HFFc6 (cell line): ENCODE measurements at places on chromosomes 5 and 9.

DNA sequence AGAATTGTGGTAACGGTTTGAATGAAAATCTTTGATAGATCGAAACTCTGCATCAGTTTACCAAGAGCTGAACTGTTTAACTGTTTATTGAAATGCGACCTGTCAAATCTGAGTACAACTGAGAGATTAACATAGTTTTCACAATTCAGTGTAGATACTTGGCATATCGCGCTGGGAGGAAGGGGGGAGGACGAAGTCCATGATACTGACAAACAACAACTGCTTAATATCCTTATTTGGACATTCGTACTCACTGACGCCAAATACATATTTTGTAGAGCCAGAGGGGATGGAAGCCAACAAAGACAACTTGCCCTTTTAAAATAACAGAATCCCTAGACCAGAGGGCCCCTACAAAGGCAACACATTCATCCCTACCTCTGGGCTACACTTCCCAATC is 93.2 kb downstream of the GLIS3 start:
- DNase-seq, result no peak

DNA sequence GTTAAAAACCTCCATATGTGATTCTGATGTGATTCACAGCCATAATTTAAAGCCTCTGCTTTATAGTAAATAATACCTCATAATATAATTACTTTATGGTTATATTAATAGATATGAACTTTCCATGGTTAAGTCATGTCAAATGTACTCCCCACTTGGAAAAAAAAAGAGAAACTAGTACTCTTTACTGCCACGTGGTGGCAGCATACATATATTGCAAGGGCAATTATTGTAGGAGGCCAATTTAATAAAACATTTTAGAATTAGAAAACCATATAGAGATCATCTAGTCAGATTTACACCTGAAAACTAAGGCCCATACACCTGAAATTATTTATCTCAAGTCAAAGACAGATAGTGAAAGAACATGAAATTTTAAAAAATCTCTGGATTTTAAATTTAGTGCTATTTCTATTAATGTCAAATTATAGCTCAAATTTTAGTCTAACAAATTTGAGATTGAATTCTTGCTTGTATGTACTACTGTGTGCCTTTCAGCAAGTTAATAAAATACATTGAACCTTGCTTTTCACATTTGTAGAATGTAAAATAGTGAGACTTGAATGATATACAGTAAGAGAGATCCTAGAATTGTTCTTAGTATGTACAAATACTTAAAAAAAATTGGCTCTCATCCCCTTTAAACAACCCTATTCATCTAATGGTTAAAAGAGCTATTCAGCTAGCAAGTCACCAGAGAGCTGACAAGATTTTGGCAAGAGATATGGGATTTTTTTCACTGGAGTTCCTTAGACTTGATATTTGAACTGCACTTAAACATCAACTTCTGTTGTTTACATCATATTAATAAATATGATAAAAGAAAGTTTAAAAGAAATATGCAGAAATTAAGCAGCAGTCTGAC is 603.8 kb downstream of the TLE4 start:
- DNase-seq, result peak; percentile 8

GRCh38 chr5:58932057-58932612 is 349.3 kb downstream of the RAB3C start:
- no peak for DNase-seq

DNA sequence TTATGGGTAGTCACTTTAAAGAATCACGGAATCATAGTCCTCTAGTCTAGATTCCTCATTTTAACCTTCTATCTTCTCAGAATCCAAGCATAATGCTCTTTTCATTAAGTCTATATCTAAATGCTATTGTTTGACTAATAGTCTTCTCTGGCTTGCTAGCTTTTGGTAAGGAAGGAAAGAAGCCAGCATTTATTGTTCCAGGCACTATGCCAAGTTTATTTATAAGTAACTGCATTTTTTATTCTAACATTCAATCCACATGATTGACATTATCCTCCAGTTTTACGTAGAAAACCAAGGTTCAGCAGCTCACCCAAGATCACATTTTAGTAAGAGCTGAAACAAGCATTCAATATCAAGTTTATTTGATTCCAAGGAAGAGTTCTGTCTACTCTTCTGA is 254.2 kb downstream of the SAXO1 start:
- no peak for DNase-seq

- peak; percentile 56 for DNase-seq
Measured at GRCh38 chr9:70113403-70114022, 69.9 kb downstream of the MAMDC2 start.

GRCh38 chr5:131081374-131081773 is 83.7 kb downstream of the HINT1 start:
- DNase-seq, result no peak

GRCh38 chr5:99706160-99706559 is 777.4 kb upstream of the CHD1 start:
- no peak for DNase-seq

DNA sequence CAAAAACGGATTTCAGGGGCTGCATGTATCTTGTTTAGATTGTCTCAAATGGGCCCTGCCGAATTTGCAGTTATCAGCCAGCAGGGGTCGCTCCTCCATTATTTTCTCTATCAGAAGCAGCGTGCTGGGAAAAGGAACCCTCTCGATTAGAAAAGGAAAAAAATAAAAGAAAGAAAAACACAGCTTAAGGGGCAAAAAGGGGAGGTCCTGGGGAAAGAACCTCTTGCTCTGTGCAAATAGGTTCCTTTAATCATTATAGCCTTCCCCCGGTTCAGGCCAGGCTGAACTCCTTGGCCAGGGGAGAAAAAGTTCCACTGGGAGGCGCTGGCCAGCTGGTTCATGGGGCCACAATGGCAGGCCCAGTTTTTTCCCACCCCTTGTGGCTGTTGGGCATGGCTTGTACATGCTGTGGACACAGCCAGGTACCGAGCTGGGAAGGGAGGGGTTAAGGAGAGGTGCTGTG is 25.0 kb upstream of the CAPSL start:
- DNase-seq, result peak; percentile 20

- no peak for DNase-seq
Measured at GRCh38 chr5:58752104-58752503, 169.2 kb downstream of the RAB3C start.

GRCh38 chr9:123863164-123863855 is 66.6 kb downstream of the DENND1A start:
- DNase-seq, result no peak

DNA sequence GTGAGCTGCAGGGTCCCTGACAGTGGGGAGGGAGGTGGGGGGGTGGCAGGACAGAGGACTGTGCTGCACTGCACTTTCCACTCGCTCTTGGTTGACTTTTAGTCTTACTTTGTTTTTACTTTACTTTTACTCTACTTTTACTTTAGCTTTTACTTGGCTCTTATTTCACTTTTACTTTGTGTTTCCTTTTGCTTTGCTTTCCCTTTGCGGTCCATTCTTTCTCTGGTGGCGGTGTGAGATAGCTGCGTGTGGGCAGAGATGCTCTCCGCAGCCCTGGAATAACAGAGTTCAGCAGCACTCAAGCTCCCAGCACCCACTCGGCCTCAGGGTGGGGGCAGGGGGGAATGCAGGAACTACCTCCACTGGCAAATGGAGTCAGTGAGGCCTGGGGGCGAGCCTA is 4.7 kb downstream of the AK8 start:
- DNase-seq, result no peak

DNA sequence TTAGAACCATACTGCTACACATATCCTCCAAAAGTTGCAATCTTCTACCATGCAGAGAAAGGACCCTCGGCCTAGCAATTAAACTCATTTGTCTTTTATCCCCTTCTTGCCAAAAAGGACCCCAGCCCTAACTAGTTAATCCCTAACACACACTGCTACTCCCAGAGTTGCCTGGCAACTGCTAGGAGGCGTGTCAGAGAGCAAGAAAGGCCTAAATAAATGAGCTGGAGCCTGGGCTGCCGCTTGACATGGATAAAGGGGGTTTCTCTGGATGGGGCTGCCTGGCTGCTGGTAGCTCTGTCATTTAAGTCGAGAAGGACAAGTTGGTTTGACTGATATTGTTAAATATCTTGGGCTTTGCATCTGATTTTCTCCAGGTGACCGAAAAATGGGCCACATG is 194.8 kb downstream of the CRB2 start:
- DNase-seq, result no peak

DNA sequence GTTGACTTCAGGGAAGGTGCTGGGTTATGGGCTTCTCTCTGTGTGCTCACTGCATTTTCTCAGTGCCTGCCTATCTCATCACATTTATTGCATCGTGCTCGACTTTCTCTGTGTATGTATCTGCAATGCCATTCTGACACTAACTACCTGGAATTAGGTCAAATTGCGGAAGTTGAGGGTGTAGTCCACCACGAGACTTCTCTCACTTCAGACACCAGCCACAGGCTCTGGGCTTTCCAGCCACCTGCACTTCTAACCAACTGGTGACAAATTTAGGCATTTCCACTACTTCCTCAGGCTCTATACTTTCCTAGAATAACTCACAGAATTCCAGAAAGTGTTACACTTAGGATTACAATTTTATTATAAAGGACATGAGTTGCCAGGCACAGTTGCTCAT is 188.6 kb upstream of the ZNF608 start:
- DNase-seq, result no peak

GRCh38 chr5:146283344-146283761 is 55.3 kb upstream of the POU4F3 start:
- DNase-seq, result peak; percentile 79

DNA sequence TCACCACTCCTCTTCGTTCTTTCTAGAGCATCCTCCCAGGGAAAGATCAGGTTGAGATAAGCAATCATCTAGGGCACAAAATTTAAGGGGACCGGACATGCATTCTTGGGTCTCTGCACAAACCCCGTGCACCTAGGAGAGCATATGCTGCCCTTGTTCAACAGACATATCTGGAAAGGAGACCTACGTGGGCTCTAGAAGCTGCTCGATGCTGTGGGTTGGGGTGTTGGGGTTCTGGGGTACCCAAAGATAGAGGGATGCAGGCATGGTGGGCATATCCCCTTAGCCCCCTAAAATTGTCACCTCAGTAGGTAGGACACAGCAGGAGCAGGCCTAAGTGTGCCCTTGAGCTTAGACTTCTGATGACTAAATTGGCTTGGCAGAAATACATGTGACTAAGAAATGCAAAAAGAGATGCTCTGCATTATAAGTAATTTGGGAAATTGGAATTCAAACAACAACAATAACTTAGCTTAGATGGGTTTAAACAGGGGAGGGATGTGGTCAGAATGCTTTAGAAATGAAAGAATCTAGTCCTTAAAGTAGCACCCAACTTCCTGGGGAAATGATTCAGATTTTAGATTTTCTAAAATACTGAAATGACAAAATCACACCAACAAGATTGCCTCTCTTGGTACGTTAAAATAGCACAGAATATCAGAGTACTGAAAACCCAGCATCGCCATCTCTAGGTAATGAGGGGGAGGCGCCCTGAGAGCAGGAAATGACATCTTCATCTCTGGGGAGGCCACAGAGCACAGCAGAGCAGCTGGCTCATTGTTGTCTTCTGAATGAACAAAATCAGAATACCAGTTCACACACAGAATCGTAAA is 172.3 kb downstream of the GNA14 start:
- peak; percentile 35 for DNase-seq
